ENCODE measurements at places on chromosomes 16 and 17.
A peak's percentile ranks its signal among the peaks of the same experiment; 100 is the strongest.

- peak; percentile 65 for DNase-seq
Measured at GRCh38 chr17:69884846-69885245, 190.2 kb upstream of the KCNJ16 start.

- DNase-seq: no peak
Measured at GRCh38 chr16:11155284-11155806, 100.7 kb downstream of the SOCS1 start.

DNA sequence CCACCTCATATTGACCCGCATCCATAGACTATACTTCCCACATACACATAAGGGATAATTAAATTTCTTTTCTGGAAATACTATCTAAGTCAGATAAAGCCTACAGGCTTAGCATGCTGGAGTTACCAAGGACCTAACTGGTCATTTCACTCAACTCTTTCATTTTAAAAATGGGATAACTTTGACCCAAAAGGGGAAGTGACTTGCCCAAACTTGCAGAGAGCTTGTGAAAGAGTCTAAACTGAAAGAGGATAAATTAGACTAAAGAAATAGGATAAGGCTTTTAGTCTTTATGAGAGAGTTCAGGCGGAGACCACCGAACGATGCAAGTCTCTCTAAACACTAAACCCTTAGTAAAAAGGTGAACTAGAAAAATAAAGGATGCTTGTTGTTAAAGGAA, 3.9 kb upstream of the KRT33A start:
- DNase-seq: peak; percentile 24

DNA sequence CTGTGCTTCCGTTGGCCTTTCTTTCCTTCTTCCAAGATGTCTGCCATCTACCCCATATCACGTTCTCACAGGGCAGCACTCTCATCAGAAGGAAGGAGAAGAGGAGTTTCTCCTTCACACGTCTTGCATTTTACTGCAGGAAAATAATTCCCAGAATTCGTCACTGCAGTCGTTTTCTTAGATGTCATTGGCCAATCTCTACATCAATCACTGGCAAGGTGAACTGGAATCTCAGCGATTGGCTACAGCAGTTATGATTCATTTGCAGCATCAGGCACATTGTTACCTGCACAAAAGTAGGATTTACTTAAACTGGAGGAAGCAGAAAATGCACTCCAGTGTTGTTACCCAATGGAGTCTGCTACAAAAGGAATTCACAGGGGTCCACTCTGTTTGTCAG, 277.2 kb upstream of the RBFOX1 start:
- DNase-seq: no peak

DNA sequence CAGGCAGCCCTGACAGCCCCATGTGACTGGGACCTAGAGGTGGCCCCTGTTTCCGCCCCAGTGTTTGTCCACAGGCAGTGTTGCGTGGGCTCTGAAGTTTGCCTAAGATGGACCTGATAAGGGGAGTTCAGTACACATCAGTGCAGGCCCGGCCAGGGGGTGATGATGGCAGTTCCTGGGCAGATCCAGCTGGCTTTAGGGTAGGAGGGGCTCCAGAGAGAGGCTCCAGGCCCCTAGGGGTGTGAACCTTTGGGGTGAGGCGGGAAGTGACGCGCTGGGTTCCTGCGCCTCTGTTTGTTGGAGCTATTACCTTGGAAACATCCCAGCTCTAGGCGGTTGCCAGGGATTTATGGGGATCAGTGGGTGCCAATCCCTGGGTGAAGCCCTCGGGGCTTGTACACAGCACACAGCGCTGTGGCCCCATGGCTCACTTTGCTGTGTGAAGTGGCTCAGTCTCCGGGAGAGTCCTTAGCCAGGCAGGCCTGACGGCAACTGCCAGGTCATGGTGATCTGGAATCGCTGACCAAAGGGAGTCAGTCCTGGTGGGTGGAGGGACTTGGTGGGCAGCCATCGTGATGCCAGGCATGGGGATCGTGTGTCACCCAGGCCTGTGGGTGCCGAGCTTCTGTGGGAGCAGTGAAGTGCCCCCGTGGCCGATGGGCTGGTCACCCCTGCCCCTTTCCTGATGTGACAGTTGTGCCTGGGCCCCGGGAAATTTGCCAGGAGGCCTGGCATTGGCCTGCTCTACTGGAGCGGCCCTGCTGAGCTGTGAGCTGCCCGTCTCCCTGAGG, 146.1 kb downstream of the SEC14L1 start:
- DNase-seq: peak; percentile 75

DNA sequence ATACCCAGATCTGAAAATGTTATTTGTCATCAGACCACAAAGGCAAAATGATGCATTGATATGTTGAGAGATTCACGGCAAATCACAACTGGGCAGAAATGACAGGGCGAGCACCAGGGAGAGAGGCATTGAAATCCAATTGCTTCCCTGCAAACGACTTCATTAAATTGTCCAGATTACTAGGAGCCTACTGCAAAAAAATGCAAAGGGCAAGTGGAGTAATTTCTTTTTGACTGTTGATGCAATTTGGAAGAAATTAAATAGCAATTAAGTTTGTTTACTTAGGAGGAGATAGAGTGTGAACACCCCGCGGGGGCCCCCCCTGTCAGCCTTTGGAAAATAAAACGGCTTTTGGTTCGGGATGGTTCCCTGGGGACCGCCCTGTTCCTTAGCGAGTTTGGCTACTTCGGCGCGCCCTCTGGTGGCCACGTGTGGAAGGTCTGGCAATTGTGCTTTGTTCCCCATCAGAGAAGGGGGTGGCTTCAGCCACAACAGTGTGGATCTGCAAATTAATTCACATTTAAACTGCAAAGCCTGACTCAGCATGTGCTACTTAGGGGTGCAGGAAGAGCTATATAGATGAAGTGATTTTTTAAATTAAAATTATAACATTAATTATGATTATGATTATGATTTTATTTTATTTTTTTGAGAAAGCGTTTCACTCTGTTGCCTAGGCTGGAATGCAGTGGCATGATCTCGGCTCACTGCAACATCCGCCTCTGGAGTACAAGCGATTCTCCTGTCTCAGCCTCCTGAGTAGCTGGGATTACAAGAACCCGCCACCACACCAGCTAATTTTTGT, 14.5 kb upstream of the TMC7 start:
- DNase-seq: peak; percentile 91

- DNase-seq: peak; percentile 49
Measured at GRCh38 chr17:45270828-45271418, 9.0 kb upstream of the SPATA32 start.

DNA sequence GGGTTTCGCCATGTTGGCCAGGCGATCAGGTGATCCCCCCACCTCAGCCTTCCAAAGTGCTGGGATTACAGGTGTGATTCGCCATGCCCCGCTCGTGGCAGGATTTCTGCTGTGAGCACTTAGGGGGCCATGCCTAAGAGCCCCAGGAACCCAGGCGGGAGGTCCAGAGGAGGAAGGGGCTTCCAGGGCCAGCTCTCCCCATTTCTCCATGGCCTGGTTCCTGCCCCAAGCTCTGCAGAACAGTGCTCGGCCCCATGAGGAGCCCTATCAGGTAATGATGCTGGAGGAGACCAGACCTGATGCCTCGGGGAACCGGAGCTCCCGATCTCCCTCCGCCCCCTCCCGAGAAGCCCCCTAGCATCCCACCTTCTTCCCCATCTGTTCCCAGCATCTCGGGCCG, 53.6 kb downstream of the RMI2 start:
- DNase-seq: no peak

GRCh38 chr16:29702269-29702668, 23.3 kb downstream of the QPRT start:
- DNase-seq: no peak

DNA sequence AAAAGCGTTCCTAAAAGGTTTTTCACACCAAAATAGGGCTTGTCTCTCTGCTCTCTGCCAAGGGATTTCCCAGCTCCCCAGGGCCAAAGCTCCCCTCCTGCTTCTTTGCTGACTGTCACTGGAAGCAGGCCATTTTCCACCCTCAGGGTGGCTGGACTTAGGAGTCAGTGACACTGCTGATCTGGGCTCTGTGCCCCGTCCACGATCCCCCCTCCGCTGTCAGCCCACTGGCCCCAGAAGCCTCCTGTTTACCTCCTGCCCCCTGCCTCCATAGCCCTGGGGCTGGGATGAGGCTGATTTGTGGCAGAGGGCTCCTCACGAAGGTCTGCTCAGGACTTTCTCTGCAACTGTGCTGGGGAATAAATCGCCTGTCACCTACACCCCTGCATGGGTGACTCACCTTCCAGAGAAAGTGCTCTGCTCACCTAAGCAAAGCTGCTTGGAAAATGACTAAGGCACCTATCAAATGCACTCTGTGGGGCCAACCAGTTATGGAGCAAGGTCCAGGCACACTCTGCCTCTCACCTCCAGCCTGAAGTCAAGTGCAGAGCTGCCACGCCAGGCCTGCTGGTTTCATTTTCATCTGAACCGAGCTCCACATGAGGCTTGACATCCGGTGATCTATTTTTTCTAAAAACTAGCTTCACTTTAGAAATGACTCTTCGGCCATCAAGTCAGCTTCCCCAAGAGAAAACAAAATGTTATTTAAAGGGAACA, 4.9 kb downstream of the MAP3K14 start:
- peak; percentile 61 for DNase-seq

GRCh38 chr17:27268394-27269085, 25.4 kb upstream of the WSB1 start:
- DNase-seq: no peak

GRCh38 chr17:27259356-27259755, 34.6 kb upstream of the WSB1 start:
- no peak for DNase-seq
